ENCODE measurements at places on chromosomes 7 and 10.

- DNase-seq = no peak
These were observed 184.7 kb downstream of the DGKB start for GRCh38 chr7:14717816-14718215.

GRCh38 chr7:1572111-1572822 lies 2.4 kb upstream of the PSMG3 start:
- DNase-seq = no peak

DNA sequence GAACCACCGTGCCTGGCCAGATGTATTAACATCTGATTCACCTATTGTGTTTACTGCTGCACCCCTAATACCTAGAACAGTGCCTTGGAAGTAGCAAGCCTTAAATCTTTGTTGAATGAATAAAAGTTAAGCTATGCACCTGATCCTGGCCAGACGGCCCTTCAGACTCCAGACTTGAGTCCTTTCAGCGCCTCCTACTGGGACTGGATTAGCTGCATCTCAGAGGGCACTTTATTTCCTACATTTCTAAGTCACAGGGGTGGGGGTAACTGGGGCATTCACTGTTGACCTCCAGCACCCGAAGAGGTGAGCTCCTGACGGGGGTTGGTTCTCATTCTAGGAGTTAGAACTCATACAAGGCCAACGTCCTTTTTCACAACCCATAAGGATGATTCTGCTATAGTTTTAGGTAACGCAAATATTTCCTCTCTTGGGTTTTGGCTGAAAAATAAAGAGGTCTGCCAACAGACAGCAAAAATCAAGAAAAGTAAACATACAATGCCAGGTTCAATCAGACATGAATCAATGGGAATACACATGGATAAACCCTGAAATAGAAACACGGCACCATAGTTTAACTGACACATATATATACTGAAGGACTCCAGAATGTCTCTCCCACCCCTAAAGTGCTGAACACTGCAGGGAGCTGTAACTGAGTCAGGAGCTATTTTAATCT lies 48.0 kb upstream of the DLG5 start:
- DNase-seq = no peak

DNA sequence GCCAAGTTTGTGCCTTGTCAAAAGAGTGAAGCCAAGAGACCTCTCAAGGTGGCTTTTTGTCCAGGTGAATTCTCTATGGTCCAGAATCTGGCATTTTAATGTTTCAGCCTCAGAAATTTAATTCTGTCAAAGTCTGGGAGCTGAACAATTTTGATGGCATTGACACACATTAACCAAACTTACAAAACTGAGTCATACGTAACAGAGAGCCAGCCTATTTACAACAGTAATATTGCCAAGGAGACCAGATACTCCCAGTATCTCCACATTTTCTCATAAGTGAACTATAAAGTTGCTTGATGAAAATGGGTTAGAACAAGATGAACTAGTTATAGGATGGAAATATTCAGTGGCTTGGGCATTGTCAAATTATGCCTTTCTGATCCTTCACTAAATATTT lies 43.8 kb downstream of the PDE6C start:
- no peak for DNase-seq

DNA sequence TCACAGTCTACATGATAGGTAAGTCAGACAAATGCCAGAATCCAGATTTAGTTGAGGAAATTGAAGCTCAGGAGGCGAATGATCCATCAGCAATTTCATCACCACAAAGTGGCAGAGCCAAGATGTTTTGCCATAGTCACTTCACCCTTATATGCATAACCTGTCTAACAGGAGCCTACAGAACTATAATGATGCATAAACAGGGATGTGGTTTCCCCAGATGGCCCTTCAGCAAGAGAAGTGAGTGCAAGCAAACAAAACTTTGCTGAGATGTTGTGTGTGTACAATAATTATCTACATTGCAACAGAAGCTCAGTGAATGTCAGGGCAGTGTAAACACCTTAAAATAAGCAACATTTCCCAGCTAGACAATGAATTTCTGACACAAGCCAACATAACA lies 28.6 kb downstream of the PON3 start:
- no peak for DNase-seq

DNA sequence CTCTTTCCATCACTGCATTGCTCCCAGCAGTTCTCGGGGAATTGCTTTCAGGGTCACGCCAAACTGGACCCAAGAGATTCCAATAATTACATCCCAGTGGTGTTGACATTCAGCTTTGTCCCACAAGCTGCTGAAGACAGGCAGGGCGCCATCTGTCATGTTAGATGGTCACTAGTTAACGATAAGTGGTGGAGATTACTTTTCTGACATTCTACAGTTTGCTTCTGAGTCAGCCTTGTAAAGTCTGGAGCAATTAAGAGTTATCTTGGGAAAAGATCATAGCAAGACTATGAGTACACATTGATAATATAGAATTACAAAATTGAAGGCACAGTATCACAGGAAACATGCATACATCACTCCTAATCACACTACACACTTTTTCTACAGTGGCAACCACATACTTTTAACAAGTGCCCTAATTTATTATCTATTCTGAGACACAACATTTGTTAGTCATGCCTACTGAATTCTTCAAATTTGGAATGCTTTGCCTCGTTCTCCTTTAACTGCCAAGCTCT lies 41.9 kb downstream of the SEMA3C start:
- DNase-seq = no peak

DNA sequence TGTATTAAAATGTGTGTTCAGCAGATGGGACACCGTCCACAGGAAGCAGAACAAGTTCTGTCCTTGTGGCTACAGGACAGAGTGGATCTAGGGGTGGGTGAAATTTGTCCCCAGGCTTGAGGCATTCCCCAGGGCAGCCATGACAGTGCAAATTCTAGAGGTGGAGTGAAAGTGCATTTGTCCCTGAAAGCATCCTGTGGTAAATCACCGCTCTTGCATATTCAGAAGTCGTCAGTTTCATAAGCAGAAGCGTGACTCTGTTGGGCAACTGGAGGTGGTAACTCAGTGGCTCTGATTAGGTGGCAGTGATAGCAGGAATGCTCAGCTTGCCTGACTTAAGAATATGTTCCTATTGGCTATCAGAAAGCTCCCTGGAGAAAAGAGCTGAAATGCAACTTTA lies 96.6 kb downstream of the SNX10 start:
- DNase-seq = no peak

- DNase-seq = no peak
These were observed 30.0 kb downstream of the GPR141 start for GRCh38 chr7:37713613-37714012.

DNA sequence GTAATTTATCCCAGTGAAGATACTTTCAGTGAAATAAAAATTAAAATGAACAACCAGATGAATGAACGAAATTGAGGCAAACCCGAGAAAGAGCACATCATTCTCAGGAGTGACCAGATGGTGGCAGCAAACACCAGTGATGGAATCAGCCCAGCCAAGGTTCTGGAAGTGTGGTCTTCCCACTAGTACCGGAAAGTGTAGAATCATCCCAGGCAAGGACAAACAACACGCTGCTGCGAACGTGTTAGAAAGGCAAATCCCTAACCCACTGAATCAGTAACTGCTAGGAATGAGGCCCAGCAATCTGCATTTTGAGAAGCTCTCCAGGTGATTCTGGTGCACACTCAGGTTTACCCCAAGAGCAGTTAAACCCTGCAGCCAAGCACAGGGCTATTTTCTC lies 15.5 kb upstream of the SLC18A3 start:
- DNase-seq = no peak

- peak; percentile 7 for DNase-seq
These were observed 435.8 kb upstream of the MGMT start for GRCh38 chr10:129030996-129031843.

DNA sequence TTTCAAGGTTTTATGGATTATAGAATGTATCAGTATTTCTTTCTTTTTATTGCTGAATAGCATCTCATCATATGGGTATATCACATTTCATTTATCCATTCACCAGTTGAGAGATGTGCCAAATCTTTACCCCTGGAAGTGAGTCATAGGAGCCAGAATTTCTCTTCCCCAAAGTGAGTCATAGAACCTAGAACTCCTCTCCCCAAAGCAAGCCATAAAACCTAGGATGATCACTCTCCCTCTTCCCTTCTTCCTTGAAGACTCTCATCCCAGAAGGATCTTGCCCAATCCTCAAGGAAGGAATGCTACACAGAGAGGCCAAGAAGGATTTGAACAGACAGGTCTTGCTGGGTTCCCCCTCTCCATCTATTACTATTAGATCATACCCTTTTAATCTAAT lies 199.9 kb downstream of the EVX1 start:
- DNase-seq = no peak

GRCh38 chr10:96891840-96892239 lies 59.7 kb downstream of the LCOR start:
- DNase-seq = no peak

DNA sequence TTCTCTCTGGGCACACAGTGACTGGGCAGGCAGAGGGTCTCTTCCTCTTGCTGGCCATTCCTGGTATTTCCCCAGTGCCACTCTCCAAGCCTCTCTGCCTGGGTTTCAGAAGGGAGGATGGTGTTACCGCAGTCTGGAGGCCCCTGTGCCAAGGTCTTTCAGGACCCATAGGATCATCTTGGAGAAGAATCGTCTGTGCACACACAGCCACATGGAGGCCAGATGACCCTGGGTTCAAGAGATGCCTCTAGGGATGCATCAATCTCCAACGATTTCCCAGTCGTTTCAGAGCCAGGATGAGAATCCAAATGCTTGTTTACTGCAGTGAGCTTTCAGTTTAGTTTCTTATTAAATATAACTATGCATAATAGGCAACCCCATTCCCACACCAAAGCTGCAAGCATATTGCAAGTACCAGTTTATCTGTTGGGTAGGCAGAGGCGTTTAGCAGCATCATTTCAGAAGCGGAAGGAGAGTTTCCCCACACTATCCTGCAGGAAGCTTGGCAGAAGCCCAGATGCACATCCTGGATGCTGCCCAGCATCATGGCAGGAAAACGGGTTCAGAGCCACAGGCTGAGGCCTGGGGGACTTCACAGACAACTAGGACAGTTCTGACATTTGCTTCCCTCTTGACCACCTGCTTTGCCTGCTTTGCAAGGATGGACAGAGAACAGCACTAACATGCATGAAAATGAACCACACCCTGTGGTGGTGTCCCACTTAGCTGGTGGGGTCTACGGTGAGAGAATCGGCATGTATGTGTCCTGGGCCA lies 134.7 kb upstream of the FAM20C start:
- DNase-seq = no peak

DNA sequence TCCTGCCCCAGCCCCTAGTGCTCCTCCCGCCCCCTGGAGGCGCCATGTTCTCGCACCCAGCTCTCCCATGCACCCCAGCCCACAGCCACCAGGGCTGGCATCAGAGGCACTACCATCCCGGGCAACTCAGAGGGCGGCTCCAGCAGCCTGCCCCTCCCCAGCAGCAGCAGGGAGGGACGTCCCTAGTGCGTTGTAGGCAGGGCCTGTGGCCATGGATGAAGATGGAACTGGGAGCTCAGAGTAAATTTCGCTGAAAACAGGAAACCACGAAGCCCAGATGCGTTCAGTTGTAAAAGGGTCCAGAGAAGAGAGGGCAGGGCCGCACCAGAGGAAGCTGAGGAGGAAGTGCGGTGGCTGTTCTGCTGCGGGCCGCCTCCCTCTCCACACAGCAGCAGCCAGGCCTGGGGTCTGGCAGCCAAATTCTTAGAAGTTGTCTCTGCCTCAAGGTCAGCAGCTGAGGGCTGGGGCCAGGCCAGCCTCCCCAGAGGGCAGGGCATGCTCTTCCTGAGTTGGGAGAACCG lies 24.6 kb downstream of the VSIR start:
- peak; percentile 59 for DNase-seq

- no peak for DNase-seq
These were observed 10.2 kb downstream of the MLXIPL start for GRCh38 chr7:73613954-73614735.

GRCh38 chr10:19412531-19412930 lies 363.9 kb downstream of the MALRD1 start:
- DNase-seq = no peak

DNA sequence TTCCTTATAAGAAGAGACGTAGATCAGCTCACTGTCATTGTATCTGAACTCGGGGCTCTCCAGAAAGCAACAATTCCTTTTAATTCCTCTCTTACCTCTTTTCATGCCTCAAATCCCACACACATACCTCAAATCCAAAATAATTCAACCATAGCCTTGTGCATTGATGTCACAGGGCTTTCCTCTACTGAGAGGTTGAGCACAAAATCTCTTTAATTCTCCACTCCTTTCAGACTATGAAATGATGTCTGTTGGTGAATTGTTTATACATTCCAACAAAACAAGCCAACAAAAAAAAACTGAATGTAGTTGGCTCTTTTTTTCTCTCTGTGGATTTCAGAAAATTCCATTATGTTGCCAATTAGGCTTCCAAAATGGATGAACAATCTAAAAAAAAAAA lies 53.2 kb downstream of the BPGM start:
- no peak for DNase-seq

- DNase-seq = no peak
These were observed 114.9 kb downstream of the HDAC9 start for GRCh38 chr7:18610331-18610948.

GRCh38 chr7:101167645-101168411 lies 2.5 kb upstream of the VGF start:
- no peak for DNase-seq

GRCh38 chr7:71239586-71240268 lies 107.8 kb downstream of the GALNT17 start:
- DNase-seq = no peak

GRCh38 chr7:80719261-80719660 lies 80.8 kb downstream of the CD36 start:
- no peak for DNase-seq

- no peak for DNase-seq
These were observed 134.8 kb downstream of the WDR37 start for GRCh38 chr10:1190791-1191490.
